ENCODE measurements at places on chromosomes 5 and 9. TPM values are rescaled to one million over a fixed set of nuclear protein-coding genes. Genes with fewer than 3 reads are reported as not detected.

ARID3C gene
- total RNA-seq, result 0.76 TPM

TAF1L gene
- total RNA-seq, result not detected

DCAF10 gene
- 15.4 TPM for total RNA-seq

PPP2R2B gene
- 0.40 TPM for total RNA-seq

ORM2 gene
- not detected for total RNA-seq

RAB14 gene
- total RNA-seq, result 54.7 TPM

SLC34A1 gene
- 0.14 TPM for total RNA-seq

ADAMTS2 gene
- not detected for total RNA-seq

SEMA4D gene
- total RNA-seq, result 226 TPM

DNA sequence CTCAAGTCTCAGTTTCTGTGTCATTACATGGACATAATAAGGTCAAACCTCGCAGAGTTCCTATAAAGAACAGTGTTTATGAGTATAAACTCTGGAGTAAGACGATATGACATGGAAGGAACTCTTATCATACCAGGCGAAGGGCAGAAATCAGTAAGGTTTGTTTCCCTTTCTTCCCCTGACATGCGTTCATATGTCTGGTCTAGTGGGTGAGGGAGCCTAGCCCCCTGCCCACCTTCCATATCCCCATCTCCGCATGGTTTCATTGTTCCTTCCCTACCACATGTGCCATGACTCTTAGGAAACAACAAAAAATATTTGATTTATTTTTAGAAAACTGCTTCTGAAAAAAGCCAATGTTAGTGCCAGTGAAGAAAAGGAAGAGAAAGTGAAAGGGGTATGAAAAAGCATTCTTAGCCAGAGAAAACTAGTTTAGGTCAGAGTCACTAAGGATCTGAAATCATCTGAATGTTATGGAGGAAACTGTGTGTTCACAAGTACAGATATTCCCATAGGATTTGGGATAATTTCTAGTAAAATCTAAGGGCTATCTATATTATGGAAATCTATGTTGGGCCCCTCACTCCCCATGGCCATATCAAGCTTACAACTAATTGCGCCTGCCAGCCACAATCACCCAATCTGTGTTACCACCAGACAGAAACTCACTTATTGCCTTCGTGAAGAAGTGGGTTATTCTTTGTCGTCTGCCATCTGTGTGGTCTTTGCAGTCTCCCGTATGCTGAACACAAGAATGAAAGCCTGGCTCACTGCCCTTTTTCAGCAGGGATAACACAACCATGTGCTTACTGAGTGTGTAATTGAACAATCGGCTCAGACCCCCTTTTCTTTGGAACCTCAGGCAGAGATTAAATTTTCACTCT, 19.9 kb upstream of the HMHB1 start:
- no peak overlapping the region for H3K4me3 ChIP-seq
- peaks cover 8% of the 10 kb centered on the region for H3K4me1 ChIP-seq
- no peaks in the 10 kb centered on the region for H3K27me3 ChIP-seq
- DNase-seq, result no peak
- peak overlapping the region; percentile 15 for H3K27ac ChIP-seq

DNA sequence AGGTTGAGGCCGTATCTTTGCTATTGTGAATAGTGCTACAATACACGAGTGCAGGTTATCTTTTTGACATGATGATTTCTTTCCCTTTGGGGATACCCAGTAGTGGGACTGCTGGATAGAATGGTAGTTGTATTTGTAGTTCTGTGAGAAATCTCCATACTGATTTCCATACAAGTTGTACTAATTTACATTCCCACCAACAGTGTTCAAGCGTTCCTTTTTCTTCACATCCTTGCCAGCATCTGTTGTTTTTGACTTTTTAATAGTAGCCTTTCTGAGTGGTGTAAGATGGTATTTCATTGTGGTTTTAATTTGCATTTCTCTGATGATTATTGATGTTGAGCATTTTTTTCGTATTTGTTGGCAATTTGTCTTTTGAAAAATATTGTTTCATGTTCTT, 41.4 kb downstream of the CNOT6 start:
- H3K27ac ChIP-seq, result no peak overlapping the region
- peaks cover 46% of the 10 kb centered on the region for H3K36me3 ChIP-seq
- H3K4me3 ChIP-seq, result no peak overlapping the region
- H3K27me3 ChIP-seq, result no peaks in the 10 kb centered on the region
- no peak for DNase-seq

DNA sequence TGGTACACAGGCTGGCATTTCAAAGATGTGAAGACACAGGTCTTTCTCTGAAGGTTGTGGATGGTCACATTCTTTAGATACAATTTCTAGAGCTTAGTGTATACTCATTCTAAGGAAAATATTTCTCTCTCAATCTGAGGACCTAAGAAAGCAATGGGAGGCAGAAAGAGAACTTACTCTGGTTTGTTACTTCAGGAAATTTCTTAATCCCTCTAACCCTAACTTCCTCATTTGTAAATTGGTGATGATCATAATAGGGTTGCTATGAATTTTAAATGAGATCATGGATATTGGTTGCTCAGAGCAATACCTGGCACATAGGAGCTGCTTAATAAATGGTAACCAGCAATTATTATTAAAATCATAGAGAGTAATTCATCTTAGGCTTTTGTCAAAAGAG, 22.1 kb downstream of the FAM170A start:
- no peak overlapping the region for H3K27ac ChIP-seq
- DNase-seq, result no peak
- no peaks in the 10 kb centered on the region for H3K4me1 ChIP-seq
- H3K36me3 ChIP-seq, result no peaks in the 10 kb centered on the region
- peaks cover 7% of the 10 kb centered on the region for H3K27me3 ChIP-seq

DNA sequence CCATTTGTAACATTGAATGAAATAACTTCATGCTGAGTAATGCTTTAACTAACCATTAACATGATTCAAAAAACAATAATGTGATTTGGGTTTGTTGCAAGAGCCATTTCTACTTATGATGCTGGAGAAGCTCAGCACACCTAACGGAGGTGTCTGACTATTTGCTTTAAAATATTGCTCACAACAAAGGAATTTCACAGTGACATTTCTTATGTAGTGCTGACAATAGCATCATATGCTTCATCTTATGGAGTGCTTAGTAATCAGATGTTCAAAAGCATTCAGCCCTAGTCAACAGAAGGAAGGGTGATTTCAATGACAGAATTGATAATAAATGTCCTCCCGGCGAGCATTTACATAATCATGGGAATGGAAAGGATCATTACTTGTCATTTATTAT, 1003.3 kb upstream of the COX7C start:
- H3K4me3 ChIP-seq, result no peak overlapping the region
- DNase-seq, result no peak
- no peaks in the 10 kb centered on the region for H3K27me3 ChIP-seq
- H3K36me3 ChIP-seq, result no peaks in the 10 kb centered on the region
- H3K27ac ChIP-seq, result no peak overlapping the region
- H3K4me1 ChIP-seq, result no peaks in the 10 kb centered on the region

DNA sequence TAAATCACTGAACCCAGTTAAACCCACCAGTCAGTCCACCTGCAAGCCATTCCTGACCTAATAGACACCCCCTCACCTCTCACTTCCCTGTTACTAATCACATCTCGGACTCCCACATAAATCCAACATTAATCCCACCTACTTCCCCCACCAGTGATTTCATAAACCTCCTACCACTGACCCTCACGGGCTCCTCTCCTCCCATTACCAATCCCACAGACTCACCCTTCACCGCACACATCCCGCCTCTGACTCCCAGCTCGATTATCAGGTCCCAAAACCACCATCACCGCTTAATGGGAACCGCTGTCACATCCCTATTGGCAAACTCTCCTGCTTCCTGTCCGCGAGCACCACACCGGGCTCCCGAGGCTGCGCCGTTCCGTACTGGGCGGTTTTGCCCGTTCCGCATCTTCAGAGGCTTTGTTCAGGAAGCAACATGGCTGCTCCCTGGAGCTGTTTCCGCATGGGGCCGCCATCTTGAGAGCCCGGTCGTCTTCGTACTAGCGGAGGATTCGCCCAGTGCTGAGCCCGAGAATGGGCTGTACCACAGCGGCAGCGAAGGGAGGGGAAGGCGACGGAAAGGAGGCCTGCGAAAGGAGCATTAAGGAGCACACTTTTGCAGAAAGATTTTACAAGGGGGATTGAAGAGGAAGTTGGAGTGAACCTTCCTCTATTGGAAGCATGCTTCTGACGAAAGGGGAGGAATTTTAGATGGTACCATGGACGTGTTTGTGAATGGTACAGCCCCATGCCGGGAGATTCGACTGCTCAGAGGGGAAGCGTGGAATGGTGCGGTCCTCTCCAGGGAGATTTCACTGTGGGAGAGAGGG, at the start of gene ZNF300:
Gene ZNF300, minus strand, starts transcription at position 502 of the 833 bp plus-strand sequence. CDS start 1,825 bp downstream, outside the sequence.
- peaks cover 19% of the 10 kb centered on the region for H3K27me3 ChIP-seq
- DNase-seq, result peak; percentile 81
- H3K4me1 ChIP-seq, result peaks cover 8% of the 10 kb centered on the region
- peak within 1 kb of the TSS; percentile 93 for H3K27ac ChIP-seq
- H3K36me3 ChIP-seq, result peaks cover 55% of the 10 kb centered on the region

DNA sequence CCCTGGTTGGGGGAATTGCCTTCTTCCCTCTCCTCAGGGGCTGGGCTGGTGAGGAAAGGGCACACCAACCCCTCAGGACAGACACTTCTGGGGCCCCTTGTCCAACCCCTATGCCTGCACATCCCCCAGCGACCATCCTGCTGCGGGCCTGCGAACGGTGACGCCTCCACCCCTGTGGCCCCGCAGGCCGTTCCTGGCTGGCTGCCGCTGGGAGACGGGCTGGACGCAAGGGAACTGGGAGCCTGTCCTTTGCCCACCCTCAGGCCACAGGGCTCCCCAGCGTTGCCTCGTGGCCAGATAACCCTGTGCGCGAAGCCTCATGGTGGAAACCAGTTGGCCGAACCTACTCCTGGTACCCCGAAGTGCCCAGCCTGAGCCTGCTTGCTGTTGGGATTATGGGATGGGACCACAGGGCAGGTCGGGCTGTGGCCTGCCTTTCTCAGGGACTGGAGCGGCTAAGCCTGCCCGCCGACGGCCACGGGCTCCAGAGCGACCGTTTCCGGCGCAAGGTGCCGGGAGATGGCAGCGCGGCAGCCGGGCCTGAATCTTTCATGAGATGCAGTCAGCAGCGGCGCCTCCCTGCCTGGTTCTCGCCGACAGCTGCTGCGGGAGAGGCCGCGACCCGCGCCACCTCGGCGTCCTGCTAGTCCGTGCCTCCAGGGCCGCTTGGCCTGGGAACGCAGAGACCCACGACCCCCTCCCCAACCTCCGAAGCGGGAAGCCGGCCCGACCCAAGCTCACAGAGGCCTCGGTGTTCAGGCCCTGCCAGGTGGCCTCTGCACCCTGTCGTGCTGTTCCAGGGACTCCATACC, 6.5 kb upstream of the PITX1 start:
- H3K4me3 ChIP-seq, result no peak overlapping the region
- H3K4me1 ChIP-seq, result peaks cover 2% of the 10 kb centered on the region
- H3K27ac ChIP-seq, result no peak overlapping the region
- peaks cover 73% of the 10 kb centered on the region for H3K27me3 ChIP-seq
- no peaks in the 10 kb centered on the region for H3K36me3 ChIP-seq

DNA sequence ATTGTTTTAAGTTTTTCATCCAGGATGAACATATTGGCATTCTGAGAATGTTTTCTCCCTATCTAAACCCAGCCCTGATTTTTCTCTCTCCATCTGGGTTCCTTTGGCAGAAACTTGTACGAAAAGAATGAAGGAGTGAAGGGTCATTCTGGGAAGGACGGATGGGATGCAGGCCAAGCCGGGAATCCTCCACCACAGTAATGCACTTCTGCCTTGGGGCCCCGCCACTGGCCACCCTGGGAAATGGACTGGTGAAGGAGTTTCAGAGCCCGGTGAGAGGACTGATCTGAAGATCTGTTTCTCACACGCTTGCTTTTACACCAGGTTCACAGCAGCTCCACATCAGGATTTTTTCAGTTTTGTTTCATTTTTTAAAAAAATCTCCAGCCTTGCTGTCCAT, 554.8 kb downstream of the BNC2 start:
- H3K4me3 ChIP-seq, result no peak overlapping the region
- DNase-seq, result no peak
- H3K27ac ChIP-seq, result no peak overlapping the region
- H3K4me1 ChIP-seq, result no peaks in the 10 kb centered on the region

DNA sequence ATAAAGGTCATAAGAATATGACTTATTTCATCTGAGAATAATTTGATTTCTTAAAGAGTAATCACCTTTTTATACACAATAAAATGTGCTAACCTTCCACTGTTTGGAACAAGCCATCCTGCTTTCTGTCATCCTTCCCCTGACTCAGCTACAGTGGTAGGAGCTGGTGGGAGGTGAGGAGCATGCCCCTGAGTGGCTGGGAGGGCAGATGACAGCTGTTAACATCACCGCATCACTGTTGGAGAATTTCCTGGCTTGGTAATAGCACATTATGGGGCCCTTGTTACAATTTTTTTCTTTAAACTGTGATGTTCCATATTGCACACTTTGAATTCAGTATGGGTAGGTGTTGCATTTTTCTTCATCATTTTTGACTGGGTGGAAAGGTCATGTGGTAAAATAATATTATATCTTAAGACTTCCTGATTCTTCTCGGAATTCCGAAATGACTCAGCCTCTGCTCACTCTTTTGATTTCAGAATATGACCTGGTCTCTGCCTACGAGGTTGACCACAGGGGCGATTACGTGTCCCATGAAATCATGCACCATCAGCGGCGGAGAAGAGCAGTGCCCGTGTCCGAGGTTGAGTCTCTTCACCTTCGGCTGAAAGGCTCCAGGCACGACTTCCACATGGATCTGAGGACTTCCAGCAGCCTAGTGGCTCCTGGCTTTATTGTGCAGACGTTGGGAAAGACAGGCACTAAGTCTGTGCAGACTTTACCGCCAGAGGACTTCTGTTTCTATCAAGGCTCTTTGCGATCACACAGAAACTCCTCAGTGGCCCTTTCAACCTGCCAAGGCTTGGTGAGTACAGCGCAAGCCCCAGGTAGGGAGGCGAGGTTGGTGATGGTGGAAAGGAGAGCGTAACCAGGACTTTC, 5.8 kb downstream of the ADAMTS16 start:
- peaks cover 4% of the 10 kb centered on the region for H3K4me1 ChIP-seq
- no peak overlapping the region for H3K4me3 ChIP-seq
- no peaks in the 10 kb centered on the region for H3K36me3 ChIP-seq
- H3K27ac ChIP-seq, result no peak overlapping the region
- DNase-seq, result no peak

- H3K27ac ChIP-seq, result no peak overlapping the region
- no peak for DNase-seq
- no peaks in the 10 kb centered on the region for H3K27me3 ChIP-seq
- H3K36me3 ChIP-seq, result peaks cover 16% of the 10 kb centered on the region
- peaks cover 38% of the 10 kb centered on the region for H3K4me1 ChIP-seq
- H3K4me3 ChIP-seq, result no peak overlapping the region
Observed at GRCh38 chr5:128199611-128200010, 116.0 kb downstream of the SLC12A2 start.

DNA sequence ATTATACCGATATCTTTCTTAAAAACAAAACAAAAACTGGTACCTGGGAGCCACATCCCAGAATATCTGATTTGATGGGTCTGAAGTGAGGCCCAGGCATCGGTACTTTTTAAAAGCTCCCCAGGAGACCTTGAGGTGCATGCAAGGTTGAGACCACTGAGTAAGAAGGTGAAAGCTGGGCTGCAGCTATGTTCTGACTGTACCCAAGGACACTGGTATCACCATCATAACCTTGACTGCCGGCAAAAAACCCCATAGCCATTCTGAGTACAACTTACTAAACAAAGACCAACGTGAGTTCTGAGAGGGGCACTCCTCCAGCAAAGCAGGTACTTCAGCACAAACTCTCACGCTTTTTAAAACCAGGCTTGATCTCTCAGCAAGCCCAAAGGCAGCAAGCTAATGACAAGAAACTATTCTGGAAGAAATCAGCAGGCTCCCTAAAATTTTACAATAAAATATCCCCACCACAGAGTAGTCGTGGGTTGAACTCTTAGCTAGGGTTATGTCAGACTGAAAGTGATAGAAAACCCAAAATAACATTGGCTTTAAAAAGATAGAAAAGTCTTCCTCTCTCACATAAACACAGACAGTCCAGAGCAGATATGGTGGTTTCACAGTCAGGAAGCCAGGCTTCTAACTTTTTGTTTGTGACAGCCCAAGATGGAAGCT, 263.9 kb downstream of the SAXO1 start:
- H3K27me3 ChIP-seq, result peaks cover 10% of the 10 kb centered on the region
- no peaks in the 10 kb centered on the region for H3K36me3 ChIP-seq
- DNase-seq, result no peak
